ENCODE measurements at places on chromosomes 13 and 19.

GRCh38 chr19:13831537-13832467 lies 36.6 kb downstream of the ZSWIM4 start:
- no peak for DNase-seq

GRCh38 chr13:40402931-40403431 lies 263.5 kb downstream of the FOXO1 start:
- DNase-seq = no peak

DNA sequence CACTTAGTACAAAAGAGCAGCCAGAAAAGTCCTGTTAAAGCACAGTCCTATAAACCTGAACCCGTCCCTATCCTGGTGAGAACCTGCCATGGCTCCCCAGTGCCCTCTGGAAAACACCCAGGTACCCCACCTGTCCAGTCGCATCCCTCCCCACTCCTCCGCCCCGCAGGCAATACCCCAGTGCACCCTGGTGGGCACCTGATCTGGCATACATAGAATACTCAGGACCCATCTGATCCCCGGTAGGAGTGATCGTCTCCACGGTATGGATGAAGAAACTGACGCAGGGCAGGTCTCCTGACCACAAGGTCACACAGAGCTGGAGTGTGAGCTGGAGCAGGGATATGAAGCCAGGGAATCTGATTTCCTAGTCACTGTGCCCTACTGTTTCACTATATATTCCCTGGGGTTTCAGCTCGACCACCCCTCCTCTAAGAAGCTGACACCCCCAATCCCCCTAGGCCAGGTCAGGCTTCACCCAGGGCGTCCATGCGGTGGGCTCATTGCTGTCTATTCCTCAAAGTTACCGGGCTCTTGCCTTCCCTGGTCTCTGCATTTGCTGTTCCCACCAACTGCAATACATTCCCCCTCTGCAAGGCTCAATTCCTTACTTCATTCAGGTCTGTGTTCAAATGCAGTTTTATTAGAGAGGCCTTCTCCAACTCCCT lies 12.6 kb downstream of the FBXO46 start:
- DNase-seq = no peak

DNA sequence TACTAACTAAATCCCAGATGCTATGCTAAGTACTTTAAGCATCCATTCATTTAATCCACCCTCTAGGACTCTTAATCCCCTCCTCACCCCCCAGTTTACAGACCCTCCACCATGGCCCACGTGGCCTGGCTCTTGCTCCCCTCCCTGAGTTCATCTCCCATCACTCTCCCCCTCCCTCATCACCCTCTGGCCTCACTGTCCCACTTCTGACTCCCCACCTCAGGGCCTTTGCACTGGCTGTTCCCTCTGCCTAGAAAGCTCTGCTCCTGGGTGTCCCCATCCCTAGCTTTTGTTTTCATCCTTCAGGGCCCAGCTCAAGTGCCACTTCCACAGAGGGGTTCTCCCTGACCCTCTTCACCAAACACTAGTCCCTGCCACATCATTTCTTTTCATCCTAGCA lies 4.2 kb downstream of the B9D2 start:
- no peak for DNase-seq

DNA sequence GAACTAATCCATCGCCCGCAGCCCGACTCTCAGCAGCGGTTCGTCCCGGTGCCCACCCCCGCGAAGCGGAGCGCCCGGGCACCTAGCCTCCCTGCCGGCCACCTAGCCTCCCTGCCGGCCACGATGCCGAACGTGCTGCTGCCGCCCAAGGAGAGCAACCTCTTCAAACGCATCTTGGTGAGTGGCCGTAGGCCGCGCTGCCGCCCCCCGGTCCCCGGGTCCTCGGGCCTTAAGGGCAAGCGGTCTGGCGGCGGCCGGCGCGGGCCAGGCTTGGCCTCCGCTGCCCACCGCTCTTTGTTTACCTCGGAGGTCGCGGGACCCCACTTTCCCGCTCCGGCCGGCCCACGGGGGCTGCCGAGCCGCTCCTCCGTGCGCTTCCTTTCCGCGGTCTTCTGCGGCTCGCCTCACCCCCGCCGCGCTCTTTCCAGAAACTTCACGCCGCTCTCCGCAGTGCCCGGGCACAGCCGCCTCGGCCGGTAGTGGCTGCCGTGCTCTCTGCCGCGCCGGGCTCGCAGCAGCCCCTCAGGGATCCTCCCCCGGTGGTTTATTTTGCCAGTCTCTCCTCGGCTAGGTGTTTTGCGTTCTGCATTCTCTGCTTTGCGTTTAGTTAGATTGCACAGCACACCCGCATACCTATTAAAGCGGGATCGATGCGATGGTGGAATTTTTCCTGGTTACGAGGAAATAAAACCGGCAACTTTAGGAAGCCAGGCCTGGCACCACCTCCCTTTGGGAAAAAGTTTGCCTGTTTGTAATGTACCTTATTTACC lies 524 bp downstream of the NAA16 start:
- no peak for DNase-seq

GRCh38 chr19:23254141-23254910 lies 4.1 kb upstream of the ZNF724 start:
- DNase-seq = no peak

DNA sequence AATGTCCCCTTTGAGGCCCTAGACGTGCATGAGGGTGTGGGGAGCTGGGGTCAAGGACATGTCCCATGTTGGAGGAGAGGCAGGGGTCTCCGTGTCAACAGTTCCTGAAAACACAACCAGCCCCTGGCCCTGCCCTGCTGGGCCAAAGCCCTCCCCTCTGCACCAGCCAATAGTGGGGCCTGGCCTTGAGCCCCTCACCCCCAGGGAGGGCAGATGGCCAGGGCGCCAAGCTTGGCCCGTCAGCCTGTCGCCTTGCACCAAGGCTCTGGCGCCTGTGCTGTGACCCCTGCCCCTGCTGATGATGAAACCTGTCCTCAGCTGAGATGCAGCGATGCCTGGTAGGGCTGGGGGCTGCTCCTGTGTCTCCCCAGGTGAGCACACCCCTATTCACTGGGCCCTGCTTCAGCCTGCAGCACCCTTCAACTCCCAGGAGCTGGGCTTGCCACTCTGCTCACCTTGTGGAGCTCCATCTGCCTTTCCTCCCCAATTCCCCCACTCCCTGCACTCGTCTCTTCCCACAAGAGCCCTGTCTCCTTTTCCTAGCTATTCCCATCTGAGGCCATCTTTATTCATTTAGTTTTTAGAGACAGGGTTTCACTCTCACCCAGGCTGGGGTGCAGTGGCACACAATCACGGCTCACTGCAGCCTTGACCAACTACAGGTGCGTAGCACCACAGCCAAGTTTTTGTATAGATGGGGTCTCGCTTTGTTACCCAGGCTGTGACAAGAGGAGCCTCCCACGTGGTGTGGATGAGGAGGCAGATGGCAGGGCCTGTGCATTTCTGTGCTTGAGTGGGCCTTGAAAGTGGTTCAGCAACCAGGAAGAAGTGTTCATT lies 2.1 kb upstream of the HAMP start:
- DNase-seq = no peak

Data from SW 1271 (cell line).